Omental fat pad (tissue), 4 donors: ENCODE measurements at places on chromosomes 11 and 22.

GRCh38 chr11:14914536-14914935 lies 22.5 kb upstream of the CYP2R1 start:
- no peak for DNase-seq

GRCh38 chr11:84398017-84398626 lies 1112.0 kb upstream of the CCDC90B start:
- DNase-seq, result no peak

DNA sequence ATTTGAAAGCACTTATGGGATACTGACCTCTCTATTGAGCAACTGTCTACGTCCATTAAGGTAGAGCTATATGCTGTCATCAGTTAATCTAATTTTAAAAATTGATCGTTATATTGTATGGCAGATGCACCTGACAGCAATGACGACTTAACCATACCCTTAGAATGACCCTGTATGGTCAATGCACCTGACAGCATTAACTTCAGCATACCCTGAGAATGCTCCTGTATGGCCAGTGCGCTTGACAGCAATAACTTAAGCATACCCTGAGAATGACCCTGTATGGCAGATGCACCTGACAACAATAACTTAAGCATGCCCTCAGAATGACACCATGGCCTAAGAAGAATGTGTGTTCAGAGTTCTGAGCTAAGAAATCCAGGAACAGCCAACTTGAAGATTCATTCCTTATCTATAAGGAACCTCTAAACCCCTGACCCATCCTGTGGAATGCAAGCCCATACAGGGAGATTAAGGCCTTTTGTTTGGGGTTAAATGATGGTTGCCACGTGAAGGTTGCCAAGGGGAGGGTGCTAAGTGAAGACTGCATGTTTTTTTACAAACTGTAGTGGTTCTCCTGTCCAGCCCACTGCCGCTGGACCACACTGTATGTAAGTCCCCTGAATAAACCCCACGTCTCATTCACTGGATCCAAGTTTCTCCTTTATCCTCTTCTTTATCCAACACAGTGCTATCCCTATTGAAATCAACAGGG lies 138.3 kb downstream of the GUCY1A2 start:
- no peak for DNase-seq

DNA sequence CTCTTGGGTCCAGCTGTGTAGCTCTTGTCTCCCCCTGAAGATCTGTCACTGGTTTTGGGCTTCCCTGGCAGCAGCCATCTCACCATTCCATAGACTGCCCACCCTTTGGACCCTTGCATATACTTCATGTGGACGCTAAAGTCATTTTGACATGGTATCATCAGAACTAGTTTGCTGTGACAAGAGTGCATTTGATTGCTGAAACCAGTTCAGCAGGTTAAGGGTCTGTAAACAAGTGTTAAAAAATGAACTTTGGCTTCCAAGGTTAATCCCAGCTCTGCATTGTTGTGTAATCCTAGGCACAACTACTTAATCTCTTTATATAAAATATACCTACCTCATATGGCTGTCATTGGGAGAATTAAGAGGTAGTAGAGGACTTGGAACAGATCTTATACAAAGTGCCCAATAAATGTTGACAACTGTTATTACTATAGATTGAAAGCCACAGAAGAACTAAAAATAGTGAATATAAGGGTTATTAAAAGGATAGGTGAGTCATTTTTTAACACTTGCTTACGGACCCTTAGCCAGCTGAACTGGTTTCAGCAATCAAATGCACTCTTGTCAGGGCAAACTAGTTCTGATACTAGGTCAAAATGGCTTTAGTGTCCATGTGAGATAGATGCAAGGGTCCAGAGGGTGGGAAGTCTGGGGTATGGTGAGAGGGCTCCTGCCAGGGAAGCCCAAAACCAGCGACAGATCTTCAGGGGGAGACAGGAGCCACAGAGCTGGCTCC lies 29.4 kb downstream of the CCDC90B start:
- DNase-seq, result no peak
